ENCODE measurements at places on chromosomes 12 and 14.

DNA sequence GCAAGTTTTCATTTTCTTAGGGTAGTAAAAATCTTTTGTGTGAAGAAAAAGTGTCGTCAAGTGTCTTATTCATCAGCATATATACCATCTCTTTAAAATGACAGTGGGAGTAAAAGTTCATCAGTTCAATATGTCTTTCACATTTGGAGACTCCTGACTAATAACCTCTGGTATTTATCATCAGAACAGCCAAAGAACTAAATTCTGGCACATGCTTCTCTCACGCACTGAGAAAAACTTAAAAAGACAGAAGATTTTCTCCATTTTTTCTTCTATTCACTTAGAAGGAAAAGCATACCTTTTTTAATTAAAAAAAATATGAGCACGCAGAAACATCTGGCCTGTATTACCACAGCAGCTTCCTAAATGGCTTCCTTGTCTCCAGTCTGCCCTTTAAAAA, 265.7 kb downstream of the AKAP6 start:
- DNase-seq, result no peak

- DNase-seq, result no peak
Measured at GRCh38 chr14:63248211-63248610, 44.0 kb downstream of the RHOJ start.

DNA sequence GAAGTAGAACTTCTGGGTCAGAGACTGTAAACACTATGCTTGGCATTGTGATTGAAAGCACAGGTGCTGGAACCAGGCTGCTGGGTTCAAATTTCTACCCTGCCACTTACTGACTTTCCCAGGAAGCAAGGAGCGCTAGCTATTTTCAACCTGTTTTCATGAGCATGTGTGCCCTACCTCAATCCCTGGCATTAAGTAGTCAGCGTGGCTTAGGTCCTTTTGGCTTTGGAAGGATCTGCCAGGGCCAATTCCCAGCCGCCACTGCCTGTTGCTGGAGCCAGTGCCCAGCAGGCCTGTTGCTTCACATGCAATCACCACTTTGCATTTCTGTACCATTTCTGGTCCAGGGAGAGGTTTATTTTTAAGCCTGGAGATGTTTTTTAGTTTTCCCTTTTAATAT, 196.3 kb downstream of the TRHDE start:
- DNase-seq, result no peak

GRCh38 chr12:124700810-124701592, 133.6 kb upstream of the NCOR2 start:
- DNase-seq, result no peak

GRCh38 chr14:67513631-67514108, 19.4 kb upstream of the PLEKHH1 start:
- no peak for DNase-seq

DNA sequence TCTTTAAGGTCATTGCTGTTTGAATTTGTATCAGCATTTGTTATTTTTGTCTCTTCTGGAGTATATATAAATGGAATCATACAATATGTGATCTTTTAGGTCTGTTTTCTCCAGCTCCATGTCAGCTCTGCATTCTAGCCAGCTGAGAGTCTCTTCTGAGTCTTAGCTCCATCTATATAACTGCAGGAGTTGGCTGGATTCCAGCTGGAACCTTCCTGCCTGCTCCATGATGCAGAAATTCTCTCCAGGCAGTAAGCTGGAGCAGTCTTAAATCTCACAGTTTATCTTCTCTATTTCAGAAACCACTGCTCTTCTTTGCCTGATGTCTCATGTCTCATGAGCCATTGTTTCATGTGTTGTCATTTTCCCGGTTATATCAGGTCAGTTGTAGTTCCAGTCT, 827.6 kb downstream of the NRXN3 start:
- no peak for DNase-seq

DNA sequence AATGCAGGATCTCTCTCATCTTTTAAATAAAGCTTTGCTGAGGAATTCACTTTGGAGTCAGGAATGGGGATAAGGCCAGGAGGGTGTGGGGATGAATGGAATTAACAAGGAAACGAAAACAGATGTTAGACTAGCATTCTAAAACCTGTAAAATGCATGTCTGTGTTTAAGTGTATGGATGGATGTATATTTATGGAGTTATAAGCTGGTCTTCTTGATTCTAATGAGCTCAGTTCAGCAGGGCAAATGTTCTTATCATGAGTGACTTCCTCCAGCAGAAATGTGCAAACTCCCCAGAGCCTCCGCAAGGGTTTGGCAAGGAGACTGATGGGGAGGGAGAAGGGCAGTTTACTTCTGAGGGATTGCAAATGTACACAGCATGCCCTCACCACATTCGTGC, 149.1 kb downstream of the NTF3 start:
- no peak for DNase-seq

DNA sequence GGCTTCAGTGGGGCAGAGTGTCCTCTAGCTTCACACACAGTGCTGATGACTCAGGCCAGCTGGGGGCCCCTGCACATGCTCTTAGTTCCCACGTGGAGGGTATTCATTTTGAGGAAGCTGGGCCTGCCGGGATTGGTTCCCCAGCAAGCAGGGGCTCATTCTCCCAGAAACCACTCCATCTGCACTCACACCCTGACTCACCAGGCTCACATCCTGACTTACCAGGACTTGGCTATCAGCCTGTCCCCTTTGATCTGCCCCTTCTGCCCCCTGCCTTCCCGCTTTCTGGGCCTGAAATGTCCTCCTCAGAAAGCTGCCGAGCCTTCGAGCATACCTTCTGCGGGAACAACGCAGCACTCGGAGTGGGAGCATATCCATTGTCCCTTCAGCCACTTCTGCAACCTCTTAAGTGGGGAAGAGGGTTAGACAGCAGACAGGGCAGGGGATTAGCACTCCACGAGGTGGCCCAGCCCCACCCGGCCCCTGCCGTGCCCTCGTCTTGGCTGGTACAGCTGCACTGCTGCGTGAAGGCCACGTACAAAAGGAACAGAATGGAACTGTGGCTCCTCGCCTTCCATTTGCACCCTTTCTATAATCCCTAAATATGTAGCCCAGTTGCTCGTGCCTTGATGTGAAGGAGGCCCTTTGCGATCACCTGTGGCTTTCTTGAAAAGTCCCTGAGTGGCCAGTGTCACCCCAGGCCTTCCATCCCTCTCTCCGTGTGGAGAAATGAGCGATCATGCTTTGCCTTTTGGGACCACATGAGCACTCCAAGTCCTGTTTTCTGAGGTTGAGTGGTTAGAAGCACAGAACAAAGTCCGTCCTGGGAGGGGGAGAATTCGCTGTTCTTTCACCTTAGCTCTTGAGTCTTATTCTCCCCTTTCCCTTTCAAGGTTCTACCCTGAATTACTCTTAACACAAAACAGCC, 26.1 kb downstream of the TPCN1 start:
- no peak for DNase-seq
